T-helper 17 cell (primary cell): ENCODE measurements at places on chromosomes 11 and 22.

- no peak for DNase-seq
Observed at GRCh38 chr11:31646216-31646615, 136.6 kb downstream of the ELP4 start.

GRCh38 chr11:3623767-3624458 lies 17.9 kb downstream of the ART5 start:
- DNase-seq: no peak

GRCh38 chr11:111001986-111002611 lies 243.4 kb upstream of the POU2AF2 start:
- no peak for DNase-seq

- DNase-seq: peak; percentile 26
Observed at GRCh38 chr11:33735271-33736147, 714 bp downstream of the CD59 start.
